ENCODE measurements at places on chromosomes 5 and 9. TPM values are rescaled to one million over a fixed set of nuclear protein-coding genes. Genes with fewer than 3 reads are reported as not detected.

Gene LHX2
- not detected for total RNA-seq

Gene PDZD2
- 34.0 TPM for total RNA-seq

Gene CNTFR
- not detected for total RNA-seq

Gene RXRA
- 28.2 TPM for total RNA-seq

Gene FASTKD3
- total RNA-seq = 10.2 TPM

Gene CDC37L1
- 19.4 TPM for total RNA-seq

DNA sequence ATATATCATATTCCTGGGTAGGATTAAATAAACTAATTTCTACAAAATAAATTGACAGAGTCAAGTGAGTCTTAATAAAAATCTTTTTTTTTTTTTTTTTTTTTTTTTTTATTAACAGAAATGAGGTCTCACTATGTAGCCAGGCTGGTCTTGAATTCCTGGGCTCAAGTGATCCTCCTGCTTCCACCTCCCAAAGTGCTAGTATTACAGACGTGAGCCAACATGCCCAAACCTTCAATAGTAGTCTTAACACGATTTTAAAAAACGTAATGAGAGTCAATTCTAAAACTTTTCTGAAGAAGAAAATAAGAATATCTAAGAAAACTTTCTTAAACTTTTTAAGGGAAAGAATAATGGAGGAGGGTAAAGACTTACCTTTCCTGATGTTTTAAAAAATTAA is 84.2 kb downstream of the YIPF5 start:
- DNase-seq = no peak

DNA sequence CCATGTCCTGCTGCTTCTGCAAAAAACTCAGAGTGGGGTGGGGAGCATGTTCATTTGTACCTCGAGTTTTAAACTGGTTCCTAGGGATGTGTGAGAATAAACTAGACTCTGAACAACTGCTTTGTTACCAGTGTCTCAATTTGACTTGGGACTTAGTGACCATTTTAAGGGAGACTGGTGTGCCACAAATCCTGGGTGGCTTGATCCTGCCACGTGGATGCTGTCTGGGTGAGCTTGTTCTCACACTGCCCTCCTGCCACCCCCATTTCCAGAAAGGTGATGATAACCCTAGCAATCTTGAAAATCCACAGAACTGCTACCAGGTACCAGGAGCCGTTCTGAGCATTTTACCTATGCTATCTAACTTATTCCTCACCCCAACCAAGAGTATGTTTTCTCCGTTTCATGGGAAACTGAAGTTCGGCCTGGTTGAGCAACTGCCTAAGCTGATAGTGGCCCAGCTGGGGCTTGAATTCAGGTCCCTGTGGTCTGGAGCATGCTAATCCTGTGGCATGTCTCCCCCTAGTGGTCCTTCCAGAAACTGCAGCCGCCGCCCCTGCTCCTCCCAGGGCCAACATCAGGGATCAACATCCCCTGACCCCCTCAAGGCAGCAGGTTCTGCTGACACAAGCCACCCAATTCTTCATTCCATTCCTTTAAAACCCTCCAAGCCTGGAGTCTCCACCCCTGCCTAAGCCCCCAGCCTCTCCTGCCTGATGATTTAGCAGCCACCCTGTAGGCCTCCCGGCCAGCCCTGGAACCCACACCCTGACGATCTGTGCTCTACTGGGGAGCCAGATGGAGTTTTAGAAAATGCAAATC is 2.8 kb downstream of the IL3 start:
- peak; percentile 57 for DNase-seq

DNA sequence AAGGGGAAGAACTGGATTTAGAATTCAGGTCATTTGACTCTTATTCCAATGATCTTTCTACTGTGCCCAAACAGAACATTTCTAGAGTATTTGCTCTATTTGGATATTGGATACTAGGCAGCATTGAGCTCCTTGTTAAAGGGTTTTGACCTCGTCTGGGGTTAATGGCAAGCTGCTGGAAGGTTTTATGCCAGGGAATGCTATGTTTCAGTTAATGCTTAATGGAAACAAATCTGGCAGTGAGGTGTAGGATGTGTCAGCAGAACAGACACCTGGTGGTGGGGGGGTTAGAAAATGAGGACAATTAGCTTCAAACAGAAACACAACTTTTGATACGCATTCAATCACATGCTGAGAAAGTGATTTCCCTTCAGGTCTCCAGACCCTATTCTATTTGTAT is 51.5 kb downstream of the AGXT2 start:
- no peak for DNase-seq

- DNase-seq = no peak
Observed at GRCh38 chr9:32551276-32552051, 663 bp upstream of the SMIM27 start.

DNA sequence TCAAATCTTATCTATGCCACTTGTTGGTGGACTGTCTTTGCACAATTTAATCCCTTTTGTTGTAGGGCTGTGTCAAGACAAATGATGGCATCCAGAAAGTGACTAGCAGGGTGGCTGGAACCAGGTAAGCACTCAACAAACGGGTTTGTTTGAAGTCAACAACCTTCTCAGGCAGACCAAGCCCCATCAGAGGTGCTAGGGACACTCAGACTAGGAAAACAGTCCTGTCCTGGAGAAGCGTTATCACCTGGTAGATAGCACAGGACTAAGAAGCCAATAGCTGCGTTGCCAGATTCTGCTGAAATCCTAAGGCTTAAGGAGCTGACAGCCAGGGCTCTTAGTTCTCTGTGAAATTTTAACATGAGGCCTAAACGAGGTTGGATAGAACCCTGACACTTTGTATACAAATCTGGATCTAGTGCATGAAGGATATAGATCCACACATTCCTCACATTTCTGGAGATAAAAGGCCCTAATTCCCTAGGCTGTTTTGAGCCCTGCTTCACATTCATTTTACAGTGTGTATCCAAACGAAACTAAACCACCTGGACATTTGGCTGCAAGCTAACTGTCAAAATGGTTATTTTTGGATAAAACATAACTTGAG is 179.8 kb downstream of the DCP2 start:
- no peak for DNase-seq

- peak; percentile 63 for DNase-seq
Observed at GRCh38 chr9:126704157-126704891, 90.6 kb downstream of the LMX1B start.

DNA sequence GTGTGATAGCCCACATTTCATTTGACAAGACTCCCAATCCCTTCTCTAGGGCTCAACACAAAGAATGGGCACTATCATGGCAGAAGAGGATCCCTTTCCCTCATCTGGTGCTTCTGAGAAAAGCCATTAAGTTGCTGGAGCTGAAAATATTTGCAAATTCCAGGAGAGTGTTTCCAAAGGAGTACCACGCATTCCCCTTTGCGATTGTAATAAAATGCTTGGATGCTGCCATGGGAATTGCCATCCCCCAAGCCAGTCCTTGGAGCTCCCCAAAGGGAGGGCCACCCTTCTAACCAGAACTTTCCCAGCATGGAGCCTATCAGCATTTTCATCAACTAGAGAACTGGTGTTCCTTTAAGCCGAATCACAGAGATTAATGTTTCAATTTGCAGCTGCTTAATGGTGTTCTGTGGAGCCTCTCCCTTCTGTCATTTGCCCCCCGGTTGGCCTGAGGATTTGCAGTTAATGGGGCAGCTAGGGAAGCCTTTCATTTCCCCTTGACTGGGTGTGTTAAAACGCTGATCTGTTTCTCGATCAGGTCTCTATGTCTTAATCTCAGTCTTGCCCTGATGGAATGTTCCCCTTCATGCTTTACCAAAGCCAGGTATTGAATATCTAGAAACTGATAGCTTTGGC is 133.0 kb downstream of the ENC1 start:
- DNase-seq = no peak

- no peak for DNase-seq
Observed at GRCh38 chr9:130536701-130537107, 42.7 kb upstream of the FUBP3 start.

GRCh38 chr5:761059-761771 is 23.3 kb downstream of the ZDHHC11B start:
- no peak for DNase-seq

- DNase-seq = no peak
Observed at GRCh38 chr5:59051951-59052350, 469.1 kb downstream of the RAB3C start.

DNA sequence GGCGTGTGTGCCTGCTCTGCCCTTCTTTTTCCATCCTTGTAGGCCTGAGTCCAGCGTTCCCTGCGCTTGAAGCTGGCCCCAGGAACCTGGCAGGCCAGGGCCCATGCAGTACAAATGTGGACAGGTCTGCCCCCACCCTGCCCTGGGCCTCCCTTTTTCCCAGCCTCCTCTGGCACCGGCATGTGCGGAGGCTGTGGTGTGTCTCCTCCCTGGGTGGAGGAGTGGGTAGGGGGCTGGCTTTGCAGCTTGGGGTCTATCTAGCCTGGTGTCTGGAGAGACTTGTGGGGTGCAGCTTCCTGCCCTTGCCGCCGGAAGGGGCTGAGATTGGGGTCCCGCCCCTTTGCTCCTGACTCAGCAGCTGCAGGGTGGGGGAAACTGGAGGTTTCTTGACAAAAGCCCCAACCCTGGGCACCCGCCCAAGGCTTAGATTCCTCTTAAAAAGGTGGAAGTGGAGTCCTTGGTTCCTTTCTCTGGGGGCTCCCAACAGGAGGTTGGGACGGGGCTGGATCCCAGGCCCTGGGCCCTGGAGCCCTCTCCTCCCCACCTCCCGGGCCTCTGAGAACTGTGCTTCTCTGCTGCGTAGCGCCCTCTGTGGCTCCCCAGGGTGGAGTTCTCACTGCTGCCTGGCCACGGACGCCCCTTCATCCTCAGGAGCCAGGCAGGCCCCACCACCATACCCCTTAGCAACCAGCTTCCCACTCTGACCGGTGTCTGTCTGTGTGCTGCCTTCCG is 18.0 kb downstream of the RXRA start:
- no peak for DNase-seq
